ENCODE measurements at places on chromosomes 7 and 10.

DNA sequence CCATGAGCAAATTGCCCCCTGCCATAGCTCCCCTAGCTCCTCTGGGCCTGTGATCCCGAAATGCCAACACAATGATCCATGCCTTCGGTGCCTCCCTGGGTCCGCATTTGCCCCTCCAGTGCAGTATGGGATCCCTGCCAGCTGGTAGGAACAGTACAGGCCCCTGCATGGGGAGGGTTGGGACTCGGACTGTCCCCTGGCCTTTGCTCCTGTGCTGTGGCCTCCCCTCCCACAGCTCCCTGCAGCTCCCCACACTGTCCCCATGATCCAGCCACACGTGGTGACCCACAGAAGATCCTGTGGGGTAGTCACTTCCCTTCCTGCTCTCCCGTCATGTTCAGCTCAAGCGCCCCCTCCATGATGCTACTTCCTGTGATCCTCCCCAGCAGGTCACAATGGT, 140.3 kb downstream of the MAPK8 start:
- no peak for DNase-seq

DNA sequence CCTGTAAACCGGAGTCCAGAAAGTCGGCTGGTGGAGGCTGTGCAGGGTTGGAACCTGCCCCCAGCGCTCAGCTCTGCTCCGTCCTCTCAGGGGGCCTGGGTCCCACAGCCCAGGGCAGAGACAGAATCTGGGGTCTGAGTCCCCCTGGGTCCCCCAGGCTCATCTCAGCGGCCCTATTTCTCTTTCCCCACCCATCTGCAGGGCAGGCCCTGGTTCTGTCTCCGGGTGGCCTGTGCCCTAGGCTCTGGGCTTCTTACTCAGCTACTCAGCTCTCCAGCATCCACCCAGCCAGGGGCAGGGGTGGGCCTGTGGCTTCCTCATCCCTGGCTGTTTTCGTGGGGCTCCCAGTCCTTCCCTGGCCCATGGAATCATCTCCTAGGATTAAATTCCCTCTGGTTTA, 183.4 kb downstream of the ADARB2 start:
- DNase-seq = no peak

GRCh38 chr10:6346631-6347030, 143.9 kb downstream of the PFKFB3 start:
- DNase-seq = no peak

- DNase-seq = no peak
These were observed 221.4 kb downstream of the BICC1 start for GRCh38 chr10:58734116-58734515.

DNA sequence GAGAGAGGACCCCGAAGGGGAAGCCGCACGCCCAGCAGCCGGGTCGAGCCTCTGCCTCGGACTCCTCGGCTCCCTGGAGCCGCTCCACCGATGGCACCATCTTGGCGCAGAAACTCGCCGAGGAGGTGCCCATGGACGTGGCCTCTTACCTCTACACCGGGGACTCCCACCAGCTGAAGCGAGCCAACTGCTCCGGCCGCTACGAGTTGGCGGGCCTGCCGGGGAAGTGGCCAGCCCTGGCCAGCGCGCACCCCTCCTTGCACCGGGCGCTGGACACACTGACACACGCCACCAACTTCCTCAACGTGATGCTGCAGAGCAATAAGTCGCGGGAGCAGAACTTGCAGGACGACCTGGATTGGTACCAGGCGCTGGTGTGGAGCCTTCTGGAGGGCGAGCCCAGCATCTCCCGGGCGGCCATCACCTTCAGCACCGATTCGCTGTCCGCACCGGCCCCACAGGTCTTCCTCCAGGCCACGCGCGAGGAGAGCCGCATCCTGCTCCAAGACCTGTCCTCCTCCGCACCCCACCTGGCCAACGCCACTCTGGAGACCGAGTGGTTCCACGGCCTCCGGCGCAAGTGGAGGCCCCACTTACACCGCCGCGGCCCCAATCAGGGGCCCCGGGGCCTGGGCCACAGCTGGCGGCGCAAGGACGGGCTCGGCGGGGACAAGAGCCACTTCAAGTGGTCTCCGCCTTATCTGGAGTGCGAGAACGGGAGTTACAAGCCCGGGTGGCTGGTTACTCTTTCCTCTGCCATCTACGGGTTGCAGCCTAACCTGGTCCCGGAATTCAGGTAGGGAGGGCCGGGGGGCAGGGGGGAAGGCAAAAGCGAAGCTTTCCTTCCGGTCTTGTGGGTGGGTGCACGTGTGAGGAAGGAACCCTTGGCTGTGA, 973 bp downstream of the GPR158 start:
- DNase-seq = no peak

DNA sequence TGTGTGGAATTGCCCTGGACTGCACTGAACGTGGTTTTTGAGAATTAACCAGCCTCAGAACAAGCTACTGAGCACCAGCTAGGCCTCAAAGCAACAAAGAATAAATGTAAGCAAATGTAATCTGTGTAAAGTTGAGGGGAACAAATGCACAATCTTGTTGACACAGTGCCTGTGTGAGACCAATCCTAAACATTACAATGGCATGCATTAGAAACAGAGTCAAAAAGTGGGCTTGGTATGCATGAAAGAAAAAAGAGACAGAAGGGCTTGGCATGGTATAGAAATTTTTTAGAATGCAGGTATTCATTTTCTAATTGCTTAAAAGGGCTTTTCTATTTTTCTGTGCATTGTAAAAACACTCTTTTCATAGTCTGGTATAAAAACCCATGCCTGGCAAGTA, 224.3 kb downstream of the POU6F2 start:
- no peak for DNase-seq

GRCh38 chr10:73910764-73911552, at the start of gene PLAU:
Gene PLAU (plus strand): TSS chr10:73911132. CDS start chr10:73911556, 424 bp downstream.
- DNase-seq = peak; percentile 30

DNA sequence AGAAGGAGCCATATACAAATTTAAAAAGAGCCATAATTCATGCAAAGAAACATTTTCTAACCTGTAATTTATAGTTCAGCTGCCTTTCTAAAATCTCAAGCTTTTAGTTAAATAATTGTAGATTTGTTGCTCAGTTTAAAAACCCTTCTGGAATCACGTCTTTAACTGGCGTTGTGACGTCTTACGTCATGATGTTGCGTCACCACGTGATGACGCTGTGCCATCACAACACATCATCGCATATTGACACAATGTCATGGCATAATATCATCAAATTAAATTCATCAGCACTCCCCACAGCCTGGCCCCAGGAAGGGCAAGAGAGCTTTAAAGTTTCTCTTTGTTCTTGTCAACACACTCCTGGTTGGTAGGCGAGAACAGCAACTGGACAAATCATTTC, 194.8 kb downstream of the GRM8 start:
- DNase-seq = no peak

GRCh38 chr10:16612115-16612980, 90.7 kb upstream of the C1QL3 start:
- no peak for DNase-seq

- no peak for DNase-seq
These were observed 110.5 kb upstream of the HABP2 start for GRCh38 chr10:113442336-113442735.

DNA sequence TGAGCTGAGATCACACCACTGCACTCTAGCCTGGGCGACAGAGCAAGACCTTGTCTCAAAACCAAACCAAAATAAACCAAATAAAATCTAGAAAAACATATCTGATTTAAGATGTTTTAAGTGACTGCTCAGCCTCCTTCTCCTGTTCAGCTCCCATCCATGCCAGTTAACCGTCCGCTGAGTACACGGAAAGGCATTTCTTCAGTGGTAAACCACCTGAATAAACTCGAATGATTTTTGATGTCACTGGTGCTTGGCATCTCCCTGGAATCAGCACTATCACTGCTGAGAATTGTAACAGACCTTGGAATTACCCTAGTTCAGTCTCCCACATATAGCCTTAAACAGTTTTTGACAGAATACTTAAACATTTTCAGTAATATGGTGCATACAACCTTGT, 24.1 kb upstream of the NRCAM start:
- no peak for DNase-seq

DNA sequence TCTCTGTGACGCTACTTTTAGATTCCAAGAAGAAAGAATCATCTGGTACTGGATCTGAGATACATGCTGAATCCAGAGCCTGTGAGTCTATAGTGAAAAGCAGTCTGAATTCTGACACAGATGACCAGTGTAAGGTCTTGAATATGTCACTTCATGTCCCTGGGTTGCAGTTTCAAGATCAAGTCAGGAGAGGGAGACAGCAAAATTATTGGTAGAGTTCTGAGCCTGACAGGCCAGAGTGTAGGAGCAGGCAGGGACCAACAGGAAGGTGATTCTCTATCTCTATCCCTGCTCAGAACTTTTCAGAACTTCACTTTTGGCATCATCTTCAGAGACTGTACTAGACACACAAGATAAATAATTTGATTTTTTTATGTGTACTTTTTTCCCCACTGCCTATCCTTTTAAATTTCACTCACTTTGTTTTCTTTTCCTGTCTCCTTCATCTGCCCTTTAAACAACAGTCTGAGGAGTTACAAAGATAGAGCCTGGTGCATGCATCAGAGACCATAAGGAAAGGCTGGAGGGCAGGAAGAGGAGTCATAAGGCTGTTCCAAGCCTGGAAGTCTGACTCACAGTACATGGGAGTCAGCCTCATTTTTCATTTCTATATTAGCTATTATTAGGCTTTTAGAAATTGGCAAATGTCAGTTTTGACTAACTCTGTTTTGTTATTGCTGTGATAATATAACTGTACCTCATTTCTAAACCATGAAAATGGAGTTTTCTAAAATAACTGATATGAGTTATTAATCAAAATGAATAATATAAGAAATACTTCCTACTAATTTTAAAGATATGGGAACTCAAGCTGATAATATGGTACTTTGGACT, 120.2 kb upstream of the TMEM229A start:
- DNase-seq = no peak

DNA sequence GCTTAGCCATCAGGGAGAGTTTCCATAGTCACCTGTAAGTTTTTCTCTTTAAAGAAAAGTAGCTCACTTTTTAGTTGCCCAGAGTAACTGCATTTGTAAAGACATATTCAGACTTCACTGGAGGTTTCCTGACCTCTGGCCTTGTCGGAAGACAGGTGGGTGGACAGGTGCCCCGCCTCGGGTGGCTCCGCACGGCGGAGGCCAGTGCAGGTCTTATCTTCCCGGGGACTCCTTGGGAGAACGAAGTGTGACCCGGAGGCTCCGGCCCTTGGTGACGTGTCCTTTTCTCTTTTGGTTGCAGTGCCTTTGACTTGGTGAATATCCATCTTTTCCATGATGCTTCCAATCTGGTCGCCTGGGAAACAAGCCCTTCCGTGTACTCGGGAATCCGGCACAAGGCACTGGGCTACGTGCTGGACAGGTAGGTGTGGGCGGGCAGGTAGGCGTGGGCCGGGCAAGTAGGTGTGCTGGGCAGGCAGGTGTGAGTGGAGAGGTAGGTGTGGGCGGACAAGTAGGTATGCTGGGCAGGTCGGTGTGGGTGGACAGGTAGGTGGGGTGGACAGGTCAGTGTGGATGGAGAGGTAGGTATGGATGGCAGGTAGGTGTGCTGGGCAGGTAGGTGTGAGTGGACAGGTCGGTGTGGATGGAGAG, 75.8 kb downstream of the NKX6-2 start:
- DNase-seq = no peak

DNA sequence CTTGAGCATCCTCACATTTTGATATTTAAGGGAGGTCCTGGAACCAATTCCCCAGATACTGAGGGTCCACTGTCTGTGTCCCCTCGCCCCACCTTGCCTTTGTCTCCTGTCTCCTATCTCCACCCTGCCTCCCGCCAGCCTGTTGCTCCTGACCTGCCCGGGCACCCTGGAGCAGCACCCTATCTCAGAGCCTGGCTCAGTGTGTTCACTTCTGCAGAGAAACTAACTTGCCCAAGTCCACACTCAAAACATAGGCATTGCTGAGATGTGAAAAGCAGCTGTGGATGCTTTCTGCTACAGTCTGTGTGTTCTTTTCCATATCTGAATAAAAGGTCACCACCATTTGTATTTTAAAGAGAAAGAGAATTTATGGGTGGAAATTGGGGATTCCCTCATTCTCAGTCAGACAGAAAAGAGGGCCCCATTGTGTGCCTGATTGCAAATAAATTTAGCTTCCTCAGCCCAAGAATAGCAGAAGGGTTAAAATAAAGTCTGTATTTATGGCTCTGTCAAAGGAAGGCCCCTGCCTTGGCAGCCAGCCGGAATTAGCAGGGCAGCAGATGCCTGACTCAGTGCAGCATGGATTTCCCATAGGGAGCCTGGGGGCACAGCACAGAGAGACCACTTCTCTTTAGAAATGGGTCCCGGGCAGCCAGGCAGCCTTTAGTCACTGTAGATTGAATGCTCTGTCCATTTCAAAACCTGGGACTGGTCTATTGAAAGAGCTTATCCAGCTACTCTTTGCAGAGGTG, 161.3 kb downstream of the EGFR start:
- DNase-seq = no peak

- DNase-seq = no peak
These were observed 84.5 kb upstream of the PPP2R2D start for GRCh38 chr10:131816157-131816775.

DNA sequence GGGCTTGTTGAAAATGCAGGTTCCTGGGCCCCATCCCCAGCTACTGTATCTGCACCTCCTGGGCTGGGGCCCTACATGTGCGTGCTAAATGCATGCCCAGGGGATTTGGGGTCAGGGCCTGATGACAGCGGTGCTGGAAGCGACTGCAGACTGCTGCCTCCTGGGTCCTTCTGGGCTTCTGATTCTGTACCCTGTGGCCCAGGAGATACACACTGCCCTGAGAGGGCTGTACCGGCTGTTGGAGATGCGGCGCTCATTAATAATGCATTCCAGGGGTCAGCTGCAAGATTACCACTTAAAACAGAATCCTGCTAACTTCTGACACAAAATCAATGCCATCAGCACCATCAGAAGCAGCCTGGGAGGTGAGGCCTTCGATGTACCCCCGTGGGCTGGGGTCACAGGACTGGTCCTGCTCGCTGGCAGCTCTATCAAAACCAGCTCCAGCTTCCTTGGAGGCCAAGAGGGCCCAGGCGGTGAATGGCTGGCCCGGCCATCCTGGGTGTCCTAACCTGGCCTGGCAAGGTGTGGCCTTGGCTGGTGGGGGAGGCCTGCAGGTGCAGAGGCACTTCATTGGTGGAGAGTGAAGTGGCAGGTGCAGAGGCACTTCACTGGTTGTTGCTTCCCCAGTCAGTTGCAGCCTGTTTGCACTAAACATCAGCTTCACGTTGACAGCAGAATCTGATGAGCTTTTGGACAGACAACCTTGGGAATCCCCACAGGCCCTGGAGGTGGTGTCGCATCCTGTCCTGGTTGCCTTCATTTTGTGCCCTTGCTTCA, 79.2 kb downstream of the GLRX3 start:
- no peak for DNase-seq

DNA sequence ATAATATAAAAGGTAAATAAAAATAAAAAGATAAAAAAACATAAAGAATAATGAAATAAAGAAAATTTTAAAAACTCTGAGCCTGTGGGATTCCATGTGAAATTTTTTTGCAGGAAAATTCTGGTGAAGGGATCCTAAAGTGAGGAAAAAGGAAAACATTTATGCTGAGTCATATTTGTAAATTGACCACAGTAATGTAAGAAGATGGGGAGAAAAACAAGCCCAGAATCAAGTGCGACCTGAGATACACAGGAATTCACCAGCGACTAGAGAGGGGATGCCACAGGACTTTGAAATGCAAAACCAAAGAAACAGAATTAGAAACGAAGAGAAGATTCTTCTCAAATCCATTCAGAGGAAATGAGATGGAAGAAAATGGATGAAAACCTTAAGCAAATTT, 133.8 kb upstream of the PFKP start:
- no peak for DNase-seq
